ENCODE measurements at places on chromosomes 11 and 22.

- H3K27ac ChIP-seq, result no peak overlapping the region
- H3K36me3 ChIP-seq, result peaks cover 26% of the 10 kb centered on the region
- DNase-seq, result no peak
- H3K4me1 ChIP-seq, result peaks cover 6% of the 10 kb centered on the region
Observed at GRCh38 chr22:29773233-29773632, 6.1 kb downstream of the UQCR10 start.

GRCh38 chr22:44326491-44326885, 13.7 kb upstream of the SHISAL1 start:
- H3K36me3 ChIP-seq, result no peaks in the 10 kb centered on the region
- no peak for DNase-seq
- peak overlapping the region; percentile 46 for H3K4me3 ChIP-seq
- H3K4me1 ChIP-seq, result peaks cover 7% of the 10 kb centered on the region
- H3K27ac ChIP-seq, result no peak overlapping the region
- no peaks in the 10 kb centered on the region for H3K27me3 ChIP-seq

GRCh38 chr22:27397954-27398342, 403.6 kb downstream of the MN1 start:
- H3K4me1 ChIP-seq, result no peaks in the 10 kb centered on the region
- H3K27ac ChIP-seq, result no peak overlapping the region
- no peak overlapping the region for H3K4me3 ChIP-seq

DNA sequence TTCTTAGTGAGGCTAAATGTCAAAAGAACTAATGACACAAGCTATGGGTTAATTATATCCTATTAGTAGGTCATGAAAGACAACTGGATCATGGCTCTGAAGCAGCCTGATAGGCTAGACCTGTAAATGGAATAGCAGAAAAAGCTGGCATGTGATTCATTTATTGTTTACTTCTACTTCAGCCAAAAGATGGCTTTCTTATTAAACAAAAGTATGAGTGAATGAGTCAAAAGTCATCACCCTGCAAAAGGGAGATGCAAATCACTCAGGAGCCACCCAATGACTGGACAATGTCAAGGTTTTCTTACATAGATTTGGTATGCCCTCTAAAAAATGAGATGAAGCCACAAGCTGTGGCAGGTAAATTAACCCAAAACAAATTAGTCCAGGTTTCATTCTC, 138.0 kb downstream of the TRPC6 start:
- H3K36me3 ChIP-seq, result no peaks in the 10 kb centered on the region
- no peak overlapping the region for H3K4me3 ChIP-seq
- no peaks in the 10 kb centered on the region for H3K4me1 ChIP-seq
- H3K27ac ChIP-seq, result no peak overlapping the region
- H3K27me3 ChIP-seq, result no peaks in the 10 kb centered on the region
- DNase-seq, result no peak

DNA sequence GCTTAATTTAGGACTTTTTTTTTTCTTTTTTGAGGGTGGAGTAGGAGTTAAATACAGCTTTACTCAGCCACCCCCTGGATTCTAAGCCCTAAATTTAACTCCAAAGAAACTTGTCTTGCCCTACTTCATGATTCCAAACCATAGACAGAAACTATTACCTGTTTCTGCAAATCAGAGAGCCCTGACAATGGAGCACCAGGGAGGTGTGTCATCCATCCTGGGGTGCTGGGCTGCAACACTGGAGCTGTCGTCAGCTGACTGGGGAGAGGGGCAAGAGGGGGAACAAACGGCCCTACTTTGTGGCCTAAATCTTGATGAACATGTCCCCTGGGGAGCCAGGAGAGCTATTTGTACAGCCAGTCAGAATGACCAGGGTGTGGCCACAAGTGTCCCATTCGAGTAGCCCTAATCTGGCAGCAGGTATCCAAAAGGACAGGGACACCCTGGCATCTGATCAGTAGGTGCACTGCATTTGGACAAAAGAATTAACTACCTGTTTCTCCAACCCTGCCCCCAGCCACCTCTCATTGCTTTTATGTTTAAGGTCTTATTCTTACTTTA, 50.8 kb downstream of the PLEKHA7 start:
- no peak overlapping the region for H3K27ac ChIP-seq
- peaks cover 8% of the 10 kb centered on the region for H3K4me1 ChIP-seq
- no peaks in the 10 kb centered on the region for H3K27me3 ChIP-seq
- no peak for DNase-seq
- no peak overlapping the region for H3K4me3 ChIP-seq
- no peaks in the 10 kb centered on the region for H3K36me3 ChIP-seq

GRCh38 chr11:117600234-117600783, 196.7 kb downstream of the DSCAML1 start:
- H3K4me1 ChIP-seq, result no peaks in the 10 kb centered on the region
- no peak overlapping the region for H3K27ac ChIP-seq
- H3K36me3 ChIP-seq, result no peaks in the 10 kb centered on the region
- peaks cover 26% of the 10 kb centered on the region for H3K27me3 ChIP-seq

GRCh38 chr11:117842131-117842941, 17.8 kb upstream of the FXYD2 start:
- peak; percentile 75 for DNase-seq
- no peaks in the 10 kb centered on the region for H3K4me1 ChIP-seq
- H3K4me3 ChIP-seq, result no peak overlapping the region
- no peak overlapping the region for H3K27ac ChIP-seq
- H3K27me3 ChIP-seq, result no peaks in the 10 kb centered on the region
- no peaks in the 10 kb centered on the region for H3K36me3 ChIP-seq

GRCh38 chr11:36230779-36231699, 58.2 kb downstream of the COMMD9 start:
- H3K36me3 ChIP-seq, result no peaks in the 10 kb centered on the region
- peaks cover 32% of the 10 kb centered on the region for H3K4me1 ChIP-seq
- no peaks in the 10 kb centered on the region for H3K27me3 ChIP-seq
- no peak overlapping the region for H3K27ac ChIP-seq
- no peak for DNase-seq

- H3K27me3 ChIP-seq, result no peaks in the 10 kb centered on the region
- no peaks in the 10 kb centered on the region for H3K4me1 ChIP-seq
- no peaks in the 10 kb centered on the region for H3K36me3 ChIP-seq
- peak overlapping the region; percentile 77 for H3K27ac ChIP-seq
Observed at GRCh38 chr22:20392983-20393704, 807 bp upstream of the ZNF74 start.

DNA sequence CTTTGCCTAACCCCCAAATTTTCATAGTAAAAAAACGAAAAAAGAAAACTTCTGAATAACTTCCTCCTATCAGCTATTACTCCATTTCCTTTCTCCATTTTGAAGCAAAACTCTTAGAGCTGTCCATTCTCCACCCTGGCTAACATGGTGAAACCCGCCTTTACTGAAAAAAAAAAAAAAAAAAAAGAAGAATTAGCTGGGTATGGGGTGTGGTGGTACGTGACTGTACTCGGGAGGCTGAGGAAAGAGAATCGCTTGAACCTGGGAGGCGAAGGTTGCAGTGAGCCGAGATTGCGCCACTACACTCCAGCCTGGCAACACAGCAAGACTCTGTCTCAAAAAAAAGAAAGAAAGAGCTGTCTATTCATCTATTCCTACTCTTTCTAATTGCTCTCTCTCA, 11.3 kb upstream of the NXF1 start:
- H3K27me3 ChIP-seq, result no peaks in the 10 kb centered on the region
- no peak overlapping the region for H3K4me3 ChIP-seq
- H3K27ac ChIP-seq, result no peak overlapping the region
- no peak for DNase-seq
- peaks cover 69% of the 10 kb centered on the region for H3K36me3 ChIP-seq

DNA sequence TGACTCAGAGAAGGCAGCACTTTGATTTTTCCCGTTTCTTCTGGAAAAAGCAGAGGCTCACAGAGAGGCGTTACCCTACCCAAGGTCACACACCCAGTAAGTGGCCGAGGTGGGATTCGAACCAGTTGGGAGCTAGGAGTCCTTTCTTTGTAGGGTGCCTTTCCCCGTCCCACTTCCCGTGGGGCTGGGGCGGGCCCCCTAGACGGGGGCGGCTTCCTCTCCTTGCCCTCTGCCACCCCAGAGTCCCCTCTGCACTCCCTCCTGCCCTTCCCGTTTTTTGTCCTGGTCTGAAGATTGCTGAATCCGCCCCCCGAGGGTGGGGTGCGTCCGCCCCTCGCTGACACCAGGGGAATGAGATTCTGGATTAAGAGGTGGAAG, 747 bp downstream of the TPCN2 start:
- no peaks in the 10 kb centered on the region for H3K27me3 ChIP-seq
- H3K4me1 ChIP-seq, result peaks cover 54% of the 10 kb centered on the region
- DNase-seq, result no peak

Data from tibial artery (tissue), 4 donors.